Stimulated activated CD4-positive, alpha-beta T cell treated with anti-CD3 and anti-CD28 coated beads, Interleukin-15, amount 100 ng/mL, for 1 hour (primary cell): ENCODE measurements at places on chromosomes 7 and 10.

GRCh38 chr10:79347894-79348639 is 798 bp downstream of the PPIF start:
- peak; percentile 64 for DNase-seq

DNA sequence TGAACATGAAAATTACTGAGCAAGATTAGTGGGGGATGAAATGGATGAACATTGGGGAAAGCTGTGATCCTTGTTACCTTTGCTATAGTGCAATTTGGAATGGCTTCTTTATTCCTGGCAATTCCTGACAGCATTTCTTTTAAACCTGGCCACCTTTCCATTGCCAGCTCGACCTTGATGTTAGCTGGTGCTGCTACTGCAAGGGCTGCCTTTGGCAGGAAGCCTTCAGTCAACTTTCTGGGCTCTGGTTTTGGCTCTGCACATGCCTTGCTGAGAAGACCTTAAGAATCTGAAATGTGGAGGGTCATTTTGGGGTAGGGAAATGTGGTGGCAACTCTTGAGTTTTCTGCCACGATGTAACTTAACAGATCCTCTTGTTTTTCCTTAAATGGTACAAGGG is 64.7 kb downstream of the KAT6B start:
- no peak for DNase-seq

- DNase-seq, result no peak
Observed at GRCh38 chr7:11818281-11818680, 13.7 kb downstream of the THSD7A start.

- DNase-seq, result no peak
Observed at GRCh38 chr7:29140873-29141468, 5.4 kb downstream of the CPVL start.

- no peak for DNase-seq
Observed at GRCh38 chr10:11224792-11225416, 207.2 kb downstream of the CELF2 start.

GRCh38 chr10:129740532-129741279 is 223.4 kb downstream of the EBF3 start:
- DNase-seq, result no peak

- no peak for DNase-seq
Observed at GRCh38 chr10:91536733-91537132, 96.1 kb downstream of the PPP1R3C start.

- no peak for DNase-seq
Observed at GRCh38 chr10:77516575-77516974, 121.0 kb downstream of the KCNMA1 start.

DNA sequence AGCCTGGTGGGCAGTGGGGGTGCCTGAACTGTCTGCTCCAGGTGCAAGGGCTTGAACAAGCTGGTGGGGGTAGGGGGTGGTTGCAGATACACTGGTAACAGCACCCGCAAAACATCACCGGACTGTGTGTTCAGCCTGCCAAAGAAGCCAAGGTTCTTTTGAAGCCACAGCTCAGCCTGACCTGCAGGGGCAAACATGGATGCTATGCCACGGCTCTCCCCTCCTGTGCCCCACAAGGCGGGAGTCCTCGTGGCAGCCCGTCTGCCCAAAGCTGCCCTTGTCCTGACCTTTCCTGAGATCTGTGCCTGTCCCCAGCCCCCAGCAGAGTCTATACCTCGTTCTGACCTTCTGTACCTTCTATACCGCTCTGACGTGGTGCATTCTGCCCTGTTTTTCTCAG is 285.7 kb downstream of the GLRX3 start:
- no peak for DNase-seq

GRCh38 chr7:19144661-19145433 is at the start of gene FERD3L:
Gene FERD3L (minus strand): TSS chr7:19145421. CDS start chr7:19145362, 59 bp downstream.
- no peak for DNase-seq

GRCh38 chr7:147400925-147401324 is 1189.6 kb upstream of the C7orf33 start:
- no peak for DNase-seq

DNA sequence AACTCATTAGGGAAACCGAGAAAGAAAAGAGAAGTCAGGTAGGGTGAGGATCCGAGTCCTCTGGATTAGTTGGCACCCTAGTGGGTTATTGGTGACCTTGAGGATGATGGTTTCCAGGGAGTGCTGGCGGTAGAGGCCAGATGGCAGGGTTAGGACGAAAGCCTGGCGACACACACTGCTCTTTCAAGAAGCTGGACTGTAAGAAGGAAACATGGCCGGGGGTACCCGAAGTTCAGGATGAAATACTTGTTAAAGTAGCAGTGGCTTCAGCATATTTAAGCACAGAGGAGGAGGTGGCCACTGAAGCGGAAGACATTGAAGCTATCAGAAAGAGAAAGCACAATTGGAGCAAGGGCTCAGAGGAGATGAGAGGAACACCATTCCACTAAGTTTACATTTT is 224.6 kb downstream of the RELN start:
- DNase-seq, result no peak

- no peak for DNase-seq
Observed at GRCh38 chr10:124636271-124636995, 107.7 kb downstream of the FAM53B start.

DNA sequence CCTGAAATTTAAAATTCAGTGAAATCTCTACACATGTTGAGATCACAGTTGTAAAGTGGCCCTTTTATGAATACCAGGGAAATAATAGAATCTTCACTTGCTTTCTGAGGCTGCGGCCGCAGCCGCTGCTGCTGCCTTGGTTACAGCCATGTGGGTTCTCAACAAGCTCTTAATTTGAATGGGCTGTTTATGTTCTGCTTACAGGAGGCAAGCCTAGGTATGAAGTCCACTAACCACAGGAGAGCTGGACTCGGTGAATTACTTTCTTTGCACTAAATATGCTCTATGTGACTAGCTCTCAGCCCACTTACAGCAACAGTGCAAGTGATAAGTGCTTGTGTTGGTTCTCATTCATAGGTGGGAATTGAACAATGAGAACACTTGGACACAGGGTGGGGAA is 410.8 kb downstream of the SFMBT2 start:
- DNase-seq, result no peak

DNA sequence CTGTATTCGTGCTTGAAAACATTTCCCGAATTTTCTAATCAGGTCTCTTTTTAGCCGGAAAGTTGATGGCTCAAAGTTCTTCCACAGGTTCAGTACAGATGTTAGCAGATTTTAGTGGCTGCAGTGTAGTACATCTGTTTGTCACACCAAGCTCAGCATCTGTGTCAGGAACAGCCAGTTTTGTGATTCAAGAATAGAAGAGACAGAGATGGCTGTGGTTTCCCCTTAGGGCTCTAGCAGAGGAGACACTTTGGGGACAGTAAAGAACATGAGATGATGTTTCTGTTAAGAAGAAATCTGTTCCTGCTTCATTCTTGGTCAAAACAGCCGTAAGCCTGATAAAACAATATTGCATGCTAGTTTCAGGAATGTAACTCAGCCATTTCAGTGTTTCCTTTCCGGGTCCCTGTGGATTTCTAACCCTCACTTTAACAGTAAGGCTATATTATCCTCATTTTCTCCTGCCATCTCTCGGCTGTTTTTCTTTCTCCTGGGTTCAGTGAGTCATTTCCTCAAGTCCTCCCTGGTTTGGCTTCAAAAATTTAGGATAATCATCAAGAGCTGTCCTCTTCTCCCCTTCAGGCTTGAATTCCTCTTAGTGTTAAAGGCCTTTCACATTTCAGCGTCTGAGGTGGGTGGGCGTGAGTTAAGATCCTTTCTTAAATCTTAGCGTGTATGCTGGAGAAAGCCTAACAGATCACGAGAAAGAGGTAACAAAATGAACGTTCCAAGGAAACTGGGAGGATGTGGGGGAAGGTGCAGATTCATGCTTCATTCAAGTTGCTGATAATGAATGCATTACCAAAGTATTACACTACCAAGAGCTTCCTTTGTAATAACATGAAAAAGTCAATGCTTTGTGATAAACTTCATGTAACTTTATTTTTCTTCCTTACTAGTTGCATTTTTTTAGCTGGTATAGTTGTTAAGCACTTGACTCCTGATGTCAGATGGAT is 37.1 kb upstream of the BICC1 start:
- DNase-seq, result no peak

GRCh38 chr10:6300106-6300783 is 97.5 kb downstream of the PFKFB3 start:
- DNase-seq, result no peak

DNA sequence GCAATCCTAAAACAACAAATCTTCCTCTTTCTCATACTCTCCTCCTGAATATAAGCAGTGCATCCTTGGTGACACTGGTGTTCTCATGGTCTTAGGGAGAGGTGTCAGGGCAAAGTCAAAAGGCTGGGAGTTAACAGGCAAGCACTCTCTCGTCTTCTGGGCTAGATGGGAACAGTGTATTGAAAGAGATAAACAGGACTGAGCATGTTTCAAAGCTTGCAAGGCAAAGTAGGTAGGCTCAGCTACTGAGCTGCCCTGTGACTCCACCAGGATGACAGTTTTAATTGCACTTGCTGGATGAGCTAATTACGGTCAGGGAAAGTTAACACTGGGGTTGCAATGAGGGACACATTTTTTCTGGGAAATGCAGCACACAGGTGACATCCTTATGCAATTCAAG is 554.9 kb upstream of the NRP1 start:
- DNase-seq, result no peak

DNA sequence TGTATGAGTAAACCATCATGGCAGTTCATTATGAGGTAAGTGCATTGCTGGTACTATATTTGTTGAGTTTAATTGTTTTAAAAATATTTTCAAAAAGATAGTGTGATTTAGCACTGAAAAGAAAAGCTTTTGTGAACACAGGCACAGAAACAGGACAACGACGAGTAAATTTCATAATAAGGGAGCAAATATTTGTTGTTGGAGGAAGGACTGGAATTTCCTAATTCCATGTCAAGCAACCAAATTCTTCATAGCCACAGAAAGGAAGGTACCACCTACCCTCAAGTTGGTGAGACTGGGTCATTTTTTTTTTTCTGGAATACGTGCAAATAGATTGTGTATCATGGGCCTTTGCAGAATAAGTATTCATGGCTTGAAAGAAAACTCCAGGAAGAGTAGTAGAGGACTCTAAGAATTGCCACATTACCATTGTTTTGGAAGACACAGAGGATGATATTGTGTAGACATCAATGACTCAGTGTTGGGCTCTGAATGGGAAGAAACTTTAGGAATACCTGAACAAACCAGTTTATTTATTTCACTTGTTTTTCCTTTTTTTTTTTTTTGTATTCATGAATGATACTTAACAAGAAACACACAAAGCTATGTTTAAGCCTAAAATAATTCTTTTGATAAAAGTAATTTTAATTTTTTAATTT is 7.8 kb downstream of the UBE2D4 start:
- DNase-seq, result no peak

DNA sequence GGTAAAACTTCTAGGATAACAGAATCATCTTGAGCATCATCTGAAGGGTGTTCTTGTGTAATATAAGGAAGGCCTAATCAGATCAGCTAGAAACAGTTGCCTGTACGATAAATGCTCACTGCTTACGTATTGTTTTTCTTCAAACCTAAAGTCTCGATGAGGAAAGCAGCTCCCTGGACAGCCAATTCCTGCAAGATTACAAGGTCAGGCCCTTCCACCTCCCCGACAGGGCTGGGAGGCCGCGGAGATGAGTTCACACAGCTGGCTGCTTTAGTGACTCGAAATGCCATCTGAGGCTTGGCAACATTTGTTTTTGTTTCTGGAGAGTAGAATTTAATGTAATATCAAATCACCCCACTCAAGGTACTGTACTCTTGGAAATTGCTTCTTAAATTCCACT is 95.1 kb upstream of the PFKP start:
- DNase-seq, result no peak

DNA sequence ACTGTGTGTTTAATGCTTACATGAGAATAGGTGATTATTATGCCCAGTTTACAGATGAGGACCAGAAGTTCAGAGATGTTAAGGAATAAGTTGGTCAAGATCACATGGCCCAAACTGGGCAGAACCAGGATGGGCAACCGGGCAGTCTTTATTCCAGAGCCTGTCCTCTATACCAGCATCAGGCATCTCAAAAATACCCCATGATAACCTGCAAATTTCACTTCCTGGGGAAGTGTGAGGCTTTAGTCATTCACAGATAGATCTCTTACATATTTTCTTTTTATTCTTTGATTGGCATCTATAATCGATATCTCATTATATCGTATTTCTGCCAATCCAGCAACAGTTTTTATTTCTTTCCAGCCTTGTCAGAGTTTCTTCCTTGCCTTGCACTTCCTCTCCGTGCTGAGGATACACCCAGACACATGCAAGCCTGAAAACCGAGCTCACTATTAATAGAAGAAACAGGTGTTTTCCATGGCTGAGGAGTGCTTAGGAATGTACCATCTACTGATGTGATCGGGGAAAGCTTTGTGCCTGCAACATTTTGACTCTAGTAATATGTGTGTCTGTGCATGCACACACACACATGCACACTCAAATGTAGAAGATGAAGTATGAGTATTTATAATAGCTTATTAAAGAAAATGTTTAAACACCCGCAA is 82.4 kb downstream of the CREM start:
- no peak for DNase-seq

GRCh38 chr10:70592746-70593512 is 9.6 kb downstream of the PRF1 start:
- no peak for DNase-seq

DNA sequence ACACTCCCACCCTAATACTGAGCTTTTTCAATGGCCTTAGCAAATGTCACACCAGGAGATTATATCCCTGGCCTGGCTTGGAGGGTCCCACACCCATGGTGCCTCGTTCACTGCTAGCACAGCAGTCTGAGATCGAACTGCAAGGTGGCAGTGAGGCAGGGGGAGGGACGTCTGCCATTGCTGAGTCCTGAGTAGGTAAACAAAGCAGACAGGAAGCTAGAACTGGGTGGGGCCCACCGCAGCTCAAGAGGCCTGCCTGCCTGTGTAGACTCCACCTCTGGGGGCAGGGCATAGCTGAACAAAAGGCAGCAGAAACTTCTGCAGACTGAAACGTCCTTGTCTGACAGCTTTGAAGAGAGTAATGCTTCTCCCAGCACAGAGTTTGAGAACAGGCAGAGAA is 338.9 kb upstream of the MBL2 start:
- no peak for DNase-seq

GRCh38 chr10:103619424-103620351 is 126.2 kb downstream of the NEURL1 start:
- DNase-seq, result no peak
